ENCODE measurements at places on chromosomes 5 and 9.
A peak's percentile ranks its signal among the peaks of the same experiment; 100 is the strongest.

DNA sequence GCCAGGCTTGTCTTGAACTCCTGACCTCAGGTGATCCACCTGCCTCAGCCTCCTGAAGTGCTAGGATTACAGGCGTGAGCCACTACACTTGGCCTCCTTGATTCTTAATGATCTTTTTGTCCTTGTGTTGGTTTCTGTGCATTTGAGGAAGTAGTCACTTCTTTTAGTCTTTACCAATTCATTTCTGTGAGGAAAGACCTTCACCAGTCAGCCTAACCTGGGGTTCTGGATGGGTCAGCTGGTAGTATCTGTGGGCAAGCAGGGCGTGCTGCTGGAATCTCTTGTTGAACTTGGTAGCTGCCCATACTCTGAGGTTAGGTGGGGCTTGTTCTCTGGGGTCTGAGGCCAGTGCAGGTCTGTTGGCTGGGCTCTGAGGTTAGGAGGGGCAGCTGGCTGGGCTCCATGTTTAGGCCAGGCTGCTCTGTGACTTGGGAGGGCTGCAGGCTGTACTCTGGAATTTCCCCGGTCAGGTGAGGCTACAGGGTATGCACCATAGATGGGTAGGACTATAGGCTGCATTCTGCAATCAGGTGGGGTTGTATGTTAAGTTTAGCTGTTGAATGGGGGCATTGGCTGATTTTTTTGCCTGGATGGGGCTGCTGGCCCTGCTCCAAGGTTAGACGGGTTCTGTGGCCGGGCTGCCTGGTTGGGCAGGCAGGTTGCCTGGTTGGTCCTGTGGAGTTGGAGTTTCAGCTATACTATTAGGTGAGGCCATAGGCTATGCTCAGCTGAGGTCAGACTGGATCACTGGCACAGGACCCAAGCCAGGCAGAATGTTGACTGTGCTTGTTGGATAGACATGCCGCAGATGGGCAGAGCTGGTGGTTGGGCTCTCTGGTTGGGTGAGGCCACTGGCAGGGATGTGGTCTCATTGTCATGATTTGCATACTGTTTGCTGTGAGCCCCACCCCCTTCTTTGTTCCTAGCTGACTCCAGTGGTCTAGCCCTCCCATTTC lies 19.2 kb downstream of the UBAP1 start:
- DNase-seq = no peak

- DNase-seq = no peak
Measured at GRCh38 chr5:92850886-92851285, 730.1 kb downstream of the NR2F1-AS1 start.

DNA sequence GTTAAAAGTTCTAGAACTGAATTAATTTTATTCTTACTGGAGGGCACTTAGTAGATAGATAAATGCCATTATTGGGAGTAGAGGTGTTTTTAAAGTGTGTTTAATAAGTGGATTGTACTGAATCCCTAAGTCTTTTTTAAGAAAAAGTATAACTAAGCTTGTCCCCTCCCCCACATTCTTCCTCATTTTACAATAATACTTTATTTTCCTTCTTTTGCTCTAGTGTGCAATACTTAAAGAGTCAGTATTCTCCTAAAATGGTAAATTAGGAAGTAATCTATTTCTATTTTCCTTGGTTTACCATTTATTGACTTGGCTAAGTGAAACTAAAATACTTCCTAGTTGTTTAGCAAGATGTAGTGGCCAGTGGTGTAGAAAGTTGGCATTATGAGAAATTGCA lies 11.6 kb downstream of the UBLCP1 start:
- no peak for DNase-seq

- DNase-seq = no peak
Measured at GRCh38 chr5:137415231-137415681, 83.9 kb downstream of the SPOCK1 start.

- DNase-seq = no peak
Measured at GRCh38 chr9:110030632-110031031, 177.3 kb downstream of the C9orf152 start.

GRCh38 chr9:128298535-128299482 lies 22.7 kb downstream of the SWI5 start:
- DNase-seq = no peak

DNA sequence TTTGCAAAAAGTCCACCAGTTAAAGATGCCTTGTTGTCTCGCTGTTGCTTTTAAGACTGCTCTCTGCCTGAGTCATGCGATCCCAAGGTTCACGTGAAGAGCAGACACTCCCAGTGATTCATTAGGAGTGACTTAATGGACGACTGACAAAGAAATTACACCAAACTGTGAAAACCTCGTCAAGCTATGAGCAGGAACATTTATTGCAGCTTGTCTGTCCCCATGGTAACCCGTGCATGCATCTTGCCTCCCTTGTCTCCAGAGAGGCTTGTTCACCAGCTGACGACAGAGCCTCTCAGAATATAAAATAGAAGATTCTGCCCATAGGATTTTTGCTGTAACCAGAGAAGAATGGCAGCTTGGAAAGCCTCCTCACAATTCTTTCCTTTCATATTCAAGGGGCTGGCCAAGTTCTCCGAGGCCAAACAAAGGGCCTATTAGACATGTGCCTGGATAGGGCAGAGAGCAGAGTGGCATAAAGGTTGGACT lies 352.7 kb downstream of the SPOCK1 start:
- DNase-seq = no peak

- peak; percentile 23 for DNase-seq
Measured at GRCh38 chr5:142611154-142611553, 74.7 kb downstream of the FGF1 start.

- DNase-seq = no peak
Measured at GRCh38 chr5:78893940-78894677, 91.0 kb downstream of the ARSB start.

DNA sequence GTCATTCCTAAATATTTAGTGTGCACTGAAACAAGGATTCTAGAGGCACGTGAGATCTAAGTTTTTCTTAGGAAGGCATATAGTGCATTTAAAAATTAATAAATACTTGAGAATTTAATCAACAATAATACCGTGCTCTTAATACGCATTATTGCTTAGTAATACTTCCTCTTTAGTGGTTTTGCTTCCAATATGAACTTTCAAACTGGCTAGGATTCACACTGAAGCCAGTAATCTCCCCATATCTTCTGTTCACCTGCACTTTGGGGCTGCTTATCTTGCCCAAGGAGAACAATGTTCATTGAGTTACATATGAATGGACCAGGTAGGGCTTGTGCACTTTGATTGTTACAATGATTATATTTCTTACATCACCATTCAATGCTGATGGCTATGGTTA lies 180.5 kb upstream of the RIOK2 start:
- DNase-seq = no peak

- no peak for DNase-seq
Measured at GRCh38 chr5:173441053-173441628, 112.9 kb upstream of the STC2 start.

GRCh38 chr9:83935276-83935935 lies 14.2 kb upstream of the KIF27 start:
- no peak for DNase-seq

DNA sequence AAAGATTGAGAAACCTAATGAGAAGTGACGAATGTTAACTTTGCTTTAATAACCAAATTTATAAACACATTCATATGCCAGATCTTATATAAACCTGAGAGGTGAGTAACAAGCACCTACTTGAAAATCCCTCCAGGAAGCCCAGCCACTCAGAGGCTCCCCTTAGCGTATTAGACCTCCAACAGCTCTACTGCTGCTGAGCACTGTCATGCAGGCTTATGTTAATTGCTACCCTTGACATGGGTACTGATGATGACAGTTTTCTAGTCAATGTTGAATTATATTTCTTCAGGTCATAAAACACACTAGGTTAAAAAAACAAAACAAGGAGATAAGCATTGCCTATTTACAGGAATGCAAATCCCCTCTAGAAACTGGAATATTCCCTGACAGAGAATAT lies 161.2 kb downstream of the MPDZ start:
- no peak for DNase-seq

- no peak for DNase-seq
Measured at GRCh38 chr5:100598446-100598845, 63.3 kb downstream of the FAM174A start.

DNA sequence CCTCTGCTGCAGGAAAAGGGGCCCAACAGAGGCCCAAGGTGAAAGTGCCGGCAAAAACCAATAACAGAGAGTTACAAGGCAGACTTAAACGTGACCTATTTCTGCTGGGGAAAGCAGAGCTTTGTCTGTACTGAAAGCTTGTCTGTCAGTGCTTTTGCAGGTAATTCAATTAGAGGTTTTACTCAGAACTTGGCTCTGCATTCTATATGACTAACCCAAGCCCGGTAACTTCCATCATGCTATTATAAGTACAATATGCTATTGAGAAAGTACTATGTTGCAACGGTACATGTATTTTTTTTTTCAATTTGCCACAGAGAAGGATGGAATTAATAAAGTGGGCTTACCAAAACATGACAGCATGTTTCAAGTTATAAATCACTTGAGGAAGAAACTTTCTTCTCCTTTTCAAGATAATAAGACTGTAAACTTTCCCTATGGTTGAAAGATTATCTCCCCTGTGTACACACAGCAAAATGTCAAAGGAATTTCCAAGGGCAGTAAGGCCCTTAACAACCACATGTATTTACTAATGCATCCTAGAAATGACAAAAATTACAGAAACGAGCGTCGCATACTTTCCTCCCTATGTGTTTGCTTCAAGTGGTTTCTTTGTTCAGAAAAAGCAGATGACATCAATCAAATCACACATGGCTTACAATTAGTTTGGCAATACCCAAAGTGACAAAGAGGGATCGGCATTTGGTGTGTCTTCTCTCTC lies 282.4 kb downstream of the EFNA5 start:
- DNase-seq = peak; percentile 87

- no peak for DNase-seq
Measured at GRCh38 chr9:85959955-85960354, 19.0 kb downstream of the NAA35 start.

DNA sequence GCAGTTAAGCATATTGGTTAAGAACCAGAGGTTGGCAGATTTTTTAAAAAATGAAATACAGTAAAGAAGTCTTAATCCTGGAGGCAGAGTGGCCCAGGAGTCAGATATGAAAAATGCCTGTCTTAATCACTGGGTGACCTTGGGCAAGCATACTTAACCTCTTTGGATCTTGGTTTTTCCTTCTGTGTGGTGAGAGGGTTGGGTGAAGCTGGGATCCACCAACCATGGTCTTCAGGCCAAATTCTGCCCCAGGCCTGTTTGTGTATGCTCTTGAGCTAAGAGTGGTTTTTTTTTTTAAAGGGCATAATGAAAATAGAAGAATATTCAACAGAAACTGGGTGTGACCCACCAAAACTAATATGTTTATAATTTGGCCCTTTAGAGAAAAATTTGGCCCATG lies 20.0 kb upstream of the TEX48 start:
- DNase-seq = no peak

DNA sequence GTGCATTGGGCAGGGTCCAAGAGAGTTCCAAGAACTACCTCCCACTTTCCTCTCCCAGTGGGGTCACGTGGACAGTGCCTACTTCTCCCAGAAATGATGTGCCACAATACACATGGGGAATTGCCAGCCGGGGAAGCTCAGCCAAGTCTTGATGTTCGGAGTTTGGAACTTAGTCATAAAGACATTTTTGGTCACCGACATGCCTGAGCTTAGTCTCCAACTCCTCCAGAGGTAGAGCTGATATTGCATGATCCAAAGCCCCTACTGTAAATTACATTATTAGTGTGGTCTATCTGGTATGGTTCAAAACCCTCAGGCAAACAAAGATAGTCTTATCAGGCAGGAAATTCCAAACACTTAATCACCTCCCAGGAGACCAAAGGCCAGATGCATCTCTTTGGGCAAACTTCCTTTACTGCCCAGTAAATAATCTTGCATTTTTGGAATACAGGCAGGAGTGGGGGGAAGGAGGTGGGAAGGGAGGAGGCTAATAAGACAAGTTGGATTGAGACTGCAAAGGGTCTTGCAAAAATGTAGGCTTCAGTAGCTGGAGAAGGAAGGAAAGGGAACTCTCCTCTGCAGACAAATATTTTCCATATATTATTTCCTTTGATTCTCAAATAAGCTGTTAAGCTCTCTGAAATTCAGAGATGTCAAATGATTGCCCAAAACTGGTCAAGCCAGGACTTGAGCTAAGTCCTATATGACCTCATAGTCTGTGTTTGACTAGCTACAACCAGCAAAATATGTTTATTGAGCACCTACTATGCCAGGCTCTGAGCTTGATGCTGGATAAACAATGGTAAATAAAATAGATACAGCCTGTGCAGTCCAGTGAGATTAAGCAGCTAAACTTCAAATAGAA lies 99.4 kb downstream of the DRD1 start:
- no peak for DNase-seq

GRCh38 chr5:55031492-55031891 lies 7.4 kb downstream of the GZMK start:
- no peak for DNase-seq

DNA sequence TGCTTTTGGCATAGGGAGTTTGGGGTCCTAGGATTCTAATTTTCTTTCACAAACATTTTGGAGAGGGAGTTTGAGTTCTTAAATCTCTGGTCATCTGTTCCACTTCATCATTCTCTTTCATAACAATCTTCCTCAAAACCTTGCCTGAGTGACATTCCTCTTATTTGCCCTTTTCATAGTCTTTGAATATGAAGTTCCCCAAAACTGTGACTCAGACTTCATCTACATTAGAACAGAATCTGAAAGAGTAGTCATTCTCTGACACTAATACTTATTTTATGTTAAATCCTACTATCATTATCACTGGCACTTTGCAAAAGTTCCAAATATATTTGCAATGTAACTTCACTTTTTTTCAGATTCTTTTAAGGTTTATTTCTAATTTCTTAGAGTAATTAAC lies 163.8 kb downstream of the CDH10 start:
- DNase-seq = no peak

- DNase-seq = no peak
Measured at GRCh38 chr5:14226554-14226953, 83.4 kb downstream of the TRIO start.

- no peak for DNase-seq
Measured at GRCh38 chr5:148912714-148913398, 86.4 kb downstream of the ADRB2 start.

DNA sequence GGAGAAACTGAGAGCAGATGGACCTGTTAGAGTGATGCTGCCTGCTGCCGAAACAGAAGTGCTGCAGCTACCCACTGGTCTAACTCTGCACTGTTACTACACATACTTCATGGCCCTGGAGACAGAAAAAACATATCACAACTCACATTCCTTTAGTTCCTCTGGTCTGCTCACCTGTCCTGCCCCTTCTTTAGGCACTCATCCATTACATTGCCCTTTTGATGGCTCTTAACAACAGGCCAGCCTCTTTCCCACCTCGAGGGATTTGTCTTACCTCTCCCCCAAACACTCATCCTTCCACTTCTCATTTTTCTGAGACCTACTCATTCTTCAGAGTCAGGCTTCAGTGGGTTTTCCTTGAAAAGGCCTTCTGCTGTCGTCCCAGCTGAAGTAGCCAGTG lies 49.2 kb downstream of the KCTD16 start:
- no peak for DNase-seq

- DNase-seq = no peak
Measured at GRCh38 chr5:17238521-17239041, 21.1 kb downstream of the BASP1 start.

GRCh38 chr9:84597131-84597530 lies 72.4 kb upstream of the NTRK2 start:
- no peak for DNase-seq

Measured in CD14-positive monocyte (primary cell).